ENCODE measurements at places on chromosomes 7 and 10. TPM values are rescaled to one million over a fixed set of nuclear protein-coding genes. Genes with fewer than 3 reads are reported as not detected.
A peak's percentile ranks its signal among the peaks of the same experiment; 100 is the strongest.

GRCh38 chr10:78658645-78659597 is 409.8 kb upstream of the ZMIZ1 start:
- no peak for DNase-seq

GRCh38 chr10:128137877-128138276 is 11.7 kb upstream of the MKI67 start:
- no peak for DNase-seq

GRCh38 chr7:128714701-128715495 is 24.3 kb upstream of the CALU start:
- no peak for DNase-seq

- peak; percentile 96 for DNase-seq
Measured at GRCh38 chr10:119080521-119081259, at the start of gene EIF3A. Gene EIF3A (minus strand): TSS chr10:119080817. CDS start chr10:119080676, 141 bp downstream.

DNA sequence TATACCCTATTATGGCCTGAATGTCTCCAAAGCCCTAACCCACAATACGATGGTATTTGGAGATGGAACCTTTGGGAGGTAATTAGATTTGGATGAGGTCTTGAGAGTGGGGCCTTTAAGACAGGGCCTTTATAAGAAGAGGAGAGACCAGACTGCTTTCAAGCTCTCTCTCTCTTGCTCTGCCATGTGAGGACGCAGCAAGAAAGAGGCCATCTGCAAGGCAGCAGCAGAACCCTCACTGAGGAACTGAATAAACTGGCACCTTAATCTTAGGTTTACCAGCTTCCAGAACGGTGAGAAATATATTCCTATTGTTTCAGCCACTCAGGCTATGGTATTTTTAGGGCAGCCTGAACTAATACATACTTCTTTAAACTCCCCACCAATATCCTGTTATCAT is 2.0 kb upstream of the GNAI1 start:
- no peak for DNase-seq

DNA sequence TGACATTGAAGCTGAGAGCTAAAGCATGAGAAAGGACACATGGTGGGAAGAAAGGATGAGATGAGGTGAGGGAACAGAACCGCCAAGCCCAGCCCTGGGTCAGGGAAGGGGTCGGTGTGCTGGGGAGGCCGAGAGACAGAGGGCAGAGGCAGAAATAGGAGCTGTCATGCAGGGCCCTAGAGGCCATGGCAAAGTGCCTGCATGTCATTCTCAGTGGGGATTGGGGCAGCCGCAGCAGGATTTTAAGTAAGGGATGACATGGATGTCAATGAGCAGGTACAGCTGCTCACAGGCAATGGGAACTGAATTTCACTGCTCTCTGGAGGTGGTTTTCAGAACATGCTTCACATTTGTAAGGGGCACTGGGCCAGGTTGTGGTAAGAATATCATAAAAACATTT is 227.4 kb downstream of the RAB11FIP2 start:
- no peak for DNase-seq

The TMEM270 gene
- total RNA-seq: not detected

DNA sequence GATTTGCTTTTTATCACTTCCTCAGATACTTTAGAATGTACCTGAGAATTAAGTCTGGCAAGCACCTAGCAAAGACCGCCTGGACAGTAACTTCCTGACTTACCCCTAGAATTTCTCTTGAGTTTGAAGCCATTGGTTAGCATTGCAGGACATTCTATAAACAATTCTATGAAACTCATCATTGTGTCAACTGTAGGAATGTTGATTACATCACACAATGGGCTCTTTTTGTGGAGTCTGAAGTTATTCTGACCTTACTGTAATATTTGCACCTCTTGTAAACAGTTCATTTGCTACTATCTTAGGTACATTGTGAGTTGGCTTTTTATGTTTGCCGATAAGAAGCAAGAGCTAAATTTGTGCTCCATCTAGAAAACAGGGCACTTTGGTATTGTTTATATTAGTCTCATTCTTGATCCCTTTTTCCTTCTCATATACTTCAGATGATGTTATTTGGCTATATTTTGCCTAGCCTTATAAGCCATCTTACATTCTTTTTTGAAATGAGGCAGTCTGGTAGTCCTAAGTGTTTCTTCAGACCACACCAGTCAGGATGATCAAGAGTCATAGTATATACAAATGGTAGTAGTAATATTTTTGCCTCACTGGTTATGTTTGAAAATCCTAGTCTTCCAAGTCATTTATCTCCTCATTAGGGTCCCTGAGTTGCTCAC is 52.4 kb downstream of the CASD1 start:
- DNase-seq: no peak

The ANKRD7 gene
- 0.70 TPM for total RNA-seq

GRCh38 chr10:91602868-91603568 is 29.9 kb downstream of the PPP1R3C start:
- DNase-seq: no peak

DNA sequence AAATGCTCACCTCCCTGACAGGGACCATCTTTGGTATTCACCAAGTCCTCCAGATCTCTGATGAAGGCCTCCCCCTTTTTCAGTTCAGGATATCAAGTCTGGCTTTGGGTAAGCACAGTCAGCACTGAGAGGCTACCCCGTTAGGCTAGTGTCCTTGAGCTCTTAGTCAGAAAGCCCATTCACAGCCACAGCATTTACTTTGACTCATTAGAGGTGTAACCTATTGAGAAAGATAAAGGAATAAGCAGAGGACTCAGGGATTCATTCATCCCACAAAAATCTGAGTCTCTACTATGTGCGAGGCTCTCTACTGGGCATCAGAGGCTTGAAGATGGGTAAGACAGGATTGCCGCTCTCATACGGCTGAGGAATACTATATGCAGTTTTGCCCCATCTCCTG is 14.0 kb upstream of the RAMP3 start:
- DNase-seq: no peak

GRCh38 chr7:68484731-68485130 is 1113.5 kb upstream of the AUTS2 start:
- no peak for DNase-seq

DNA sequence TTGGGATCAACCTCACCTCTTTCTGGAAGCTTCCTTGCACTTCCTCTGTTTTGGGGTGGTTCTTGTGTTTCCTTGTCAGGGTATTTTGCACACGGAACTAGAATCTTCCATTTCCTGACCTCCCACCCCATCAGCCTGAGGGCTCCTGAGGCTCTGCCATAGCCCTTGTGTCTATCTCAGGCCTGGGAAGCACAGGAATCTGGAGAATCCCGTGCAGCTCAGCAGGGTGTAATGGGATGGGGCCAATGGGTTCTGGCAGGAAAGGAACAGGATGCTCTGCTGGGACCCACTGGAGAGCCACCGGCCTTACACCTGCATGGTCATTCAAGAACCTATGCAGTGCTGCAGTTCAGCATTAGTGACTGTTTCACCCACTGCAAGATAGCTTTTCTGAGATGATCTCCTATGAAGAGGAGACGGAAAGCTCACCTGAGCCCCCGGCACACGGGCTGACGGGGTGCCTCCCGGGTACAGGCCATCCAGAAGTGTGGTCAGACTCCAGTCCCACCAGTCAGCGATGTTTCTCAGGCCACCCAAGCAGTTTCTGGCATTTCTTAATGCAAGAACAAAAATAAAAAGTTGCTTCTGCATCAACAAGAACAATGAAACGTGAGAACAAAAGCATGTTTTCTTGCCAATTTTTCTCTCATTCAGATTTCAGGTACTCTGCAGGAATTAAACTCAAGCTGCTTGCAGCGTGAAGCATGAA is 133.2 kb downstream of the PKD1L1 start:
- no peak for DNase-seq

The LIPM gene
- total RNA-seq: not detected

GRCh38 chr7:45123913-45124710 is 12.6 kb upstream of the TBRG4 start:
- no peak for DNase-seq

DNA sequence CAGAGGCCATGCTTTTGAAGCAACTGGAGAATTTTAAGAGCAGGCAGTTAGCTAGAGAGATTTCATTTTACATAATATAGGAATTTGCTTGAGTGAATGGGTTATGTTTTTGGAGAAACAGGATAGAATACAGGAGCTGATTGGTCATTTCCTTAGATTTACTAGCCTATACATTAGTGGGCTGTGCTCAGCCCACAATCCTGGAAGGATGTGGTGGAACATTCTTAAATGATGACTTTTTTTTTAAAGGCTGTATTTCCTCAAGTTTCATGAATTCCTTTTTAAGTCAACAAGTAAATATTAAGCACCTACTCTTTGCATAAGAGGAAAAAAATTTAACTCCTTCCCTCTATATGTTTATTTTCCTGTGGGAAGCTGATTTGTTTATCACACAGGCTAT is 314.4 kb upstream of the BMPER start:
- no peak for DNase-seq

The CCDC136 gene
- total RNA-seq: 6.3 TPM

- no peak for DNase-seq
Measured at GRCh38 chr10:95987685-95988426, 55.5 kb upstream of the CCNJ start.

- DNase-seq: peak; percentile 74
Measured at GRCh38 chr7:113086431-113086888, at the start of gene GPR85. Gene GPR85 (minus strand): TSS chr7:113086827. CDS start chr7:113084721, 2,106 bp downstream.

GRCh38 chr10:18607503-18608378 is 43.6 kb downstream of the NSUN6 start:
- DNase-seq: no peak

The IGF2BP3 gene
- not detected for total RNA-seq

GRCh38 chr10:14712991-14713424 is 61.7 kb downstream of the FAM107B start:
- DNase-seq: no peak

The KCP gene
- 0.11 TPM for total RNA-seq

DNA sequence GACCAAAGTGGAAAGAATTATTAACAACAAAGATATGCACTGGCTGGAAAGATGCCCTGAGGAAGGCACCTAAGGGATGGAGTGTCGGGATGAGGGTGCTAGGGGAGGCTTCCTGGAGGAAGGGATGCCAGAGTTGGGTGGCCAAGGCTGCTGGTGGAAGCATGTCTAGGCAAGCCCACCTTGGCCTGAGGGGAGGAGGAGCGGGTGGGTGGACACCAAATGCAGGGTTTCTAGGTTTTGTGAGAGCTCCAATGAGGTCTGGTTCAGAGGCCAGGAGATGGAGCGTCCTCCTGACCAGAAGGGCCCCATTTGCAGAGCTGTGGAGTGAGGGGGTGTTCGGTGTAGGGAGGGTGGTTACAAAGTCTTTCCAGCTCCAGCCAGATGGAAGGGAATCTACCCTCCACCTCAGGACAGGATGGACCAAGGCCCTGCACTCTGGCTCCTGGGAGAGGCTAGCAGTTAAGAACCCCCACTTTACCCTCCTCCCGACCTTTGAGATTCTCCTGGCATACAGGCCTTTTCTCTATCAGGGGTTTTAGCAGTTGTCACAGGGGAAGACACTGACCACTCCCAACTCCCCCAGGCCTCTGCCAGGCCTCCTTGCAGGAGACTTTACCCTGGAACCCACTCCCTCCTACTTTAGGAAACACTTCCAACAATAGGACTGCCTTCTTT is 3.0 kb upstream of the DDIT4 start:
- DNase-seq: no peak

The UCN3 gene
- total RNA-seq: not detected

DNA sequence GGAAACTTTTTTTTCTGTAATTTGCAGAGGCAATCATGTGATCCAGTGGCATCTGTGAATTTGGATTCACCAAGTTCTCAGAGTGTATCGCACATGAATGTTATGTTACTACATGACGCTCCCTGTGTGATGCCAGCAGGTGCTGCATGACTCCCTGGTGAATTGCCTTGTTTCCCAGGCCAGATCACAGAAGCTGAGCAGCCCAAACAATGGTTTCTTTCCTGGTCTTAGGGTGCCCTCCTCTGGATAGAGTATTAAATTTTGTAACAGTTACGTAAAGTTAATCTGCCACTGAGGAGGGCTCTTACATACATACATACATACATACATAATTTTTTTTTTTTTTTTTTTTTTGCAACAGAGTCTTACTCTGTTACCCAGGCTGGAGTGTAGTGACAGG is 3.6 kb downstream of the ZSCAN21 start:
- no peak for DNase-seq

GRCh38 chr10:104324221-104324686 is 14.0 kb downstream of the ITPRIP start:
- peak; percentile 88 for DNase-seq

DNA sequence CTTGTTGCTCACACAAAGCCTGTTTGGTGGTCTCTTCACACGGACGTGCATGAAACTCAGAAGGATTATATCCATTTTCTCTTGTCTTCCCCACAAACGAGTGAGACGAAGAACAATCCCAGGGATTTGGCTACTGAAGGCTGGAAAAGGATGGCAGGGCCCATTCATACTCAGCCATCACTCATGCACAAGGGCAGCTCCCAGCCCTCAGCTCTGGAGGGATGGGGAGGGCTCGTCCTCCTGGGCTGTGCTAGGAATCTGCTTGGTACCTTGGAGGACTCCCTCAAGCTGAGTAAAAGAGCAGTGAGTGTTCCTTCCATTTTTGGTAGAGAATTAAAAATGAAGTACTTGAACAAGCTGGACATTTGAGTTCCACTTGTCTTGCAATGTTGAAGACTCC is 33.2 kb upstream of the RAB18 start:
- DNase-seq: no peak

DNA sequence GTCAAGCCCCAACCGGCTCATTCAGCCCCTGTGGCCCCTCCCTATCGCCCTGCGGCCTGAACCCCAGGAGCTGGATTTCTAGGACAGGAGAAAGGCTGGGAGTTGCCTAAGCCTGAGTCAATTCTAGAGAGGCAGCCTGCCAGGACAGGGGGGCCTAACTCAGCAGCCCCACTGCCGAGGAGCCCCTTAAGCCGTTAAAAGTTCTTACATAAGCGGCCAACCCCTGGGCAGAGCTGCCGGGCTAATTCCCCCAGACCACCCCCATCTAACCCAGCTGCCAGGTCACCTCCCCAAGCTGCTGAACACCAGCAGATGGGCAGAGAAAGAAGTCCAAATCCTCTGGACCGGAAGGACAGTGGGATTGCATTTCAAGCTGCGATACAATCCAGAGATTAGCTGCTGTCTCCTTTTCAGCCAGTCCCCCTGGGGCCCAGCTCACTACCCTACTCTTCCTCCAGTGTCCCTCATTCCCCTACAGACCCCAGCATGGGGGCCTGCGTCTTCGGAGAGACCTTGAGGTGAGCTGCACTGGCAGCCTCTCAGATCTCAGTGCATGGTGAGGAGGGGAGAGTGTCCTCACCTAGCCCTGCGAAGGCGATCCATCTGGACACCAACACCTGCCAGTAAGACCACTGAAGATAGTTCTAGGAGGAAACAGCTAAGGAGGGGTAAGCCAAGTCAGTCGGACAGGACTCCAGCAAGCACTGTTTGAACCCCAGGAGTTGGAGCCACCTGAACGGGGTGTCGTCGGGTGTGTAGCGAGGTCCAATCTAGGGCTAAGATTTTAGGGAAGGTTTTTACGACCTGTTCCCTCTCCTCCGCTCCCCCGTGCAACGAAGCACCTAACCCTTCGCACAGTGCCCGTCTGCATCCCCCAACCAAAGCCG is 830 bp downstream of the IMPDH1 start:
- no peak for DNase-seq

- no peak for DNase-seq
Measured at GRCh38 chr7:85176197-85176596, 10.7 kb downstream of the SEMA3D start.

The CDHR3 gene
- 3.6 TPM for total RNA-seq
